ENCODE measurements at places on chromosomes 13 and 19.

GRCh38 chr13:20428666-20429644, 96.7 kb downstream of the CRYL1 start:
- DNase-seq = no peak

DNA sequence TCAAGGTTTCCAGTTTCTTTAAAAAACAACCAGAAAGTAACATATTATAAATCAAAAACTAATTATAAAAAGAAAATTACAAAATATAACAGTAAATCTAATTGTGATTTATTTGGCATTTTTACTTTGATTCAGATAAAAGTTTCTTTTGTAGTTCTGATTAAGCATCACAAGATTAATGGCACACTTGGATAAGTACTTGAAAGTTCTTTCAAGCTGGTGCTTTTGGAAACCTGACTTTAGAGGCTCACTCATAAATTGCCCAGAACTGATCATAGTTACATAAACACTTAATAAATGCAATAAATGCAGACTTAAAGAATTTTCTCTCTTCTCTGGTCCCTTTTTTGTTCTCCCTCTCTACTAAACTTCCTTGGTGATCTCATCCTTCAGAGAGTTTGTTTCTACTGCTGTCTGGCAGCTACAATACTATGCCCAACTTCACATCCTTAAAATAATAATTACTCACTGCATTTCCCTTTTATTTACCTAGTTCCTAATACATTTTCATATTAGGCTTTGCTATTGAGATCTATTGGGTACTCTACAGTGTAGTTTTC, 1417.0 kb downstream of the EFNB2 start:
- DNase-seq = no peak

- no peak for DNase-seq
Measured at GRCh38 chr13:97122381-97122996, 99.6 kb upstream of the MBNL2 start.

- DNase-seq = no peak
Measured at GRCh38 chr13:113034451-113035212, 65.6 kb downstream of the MCF2L start.

DNA sequence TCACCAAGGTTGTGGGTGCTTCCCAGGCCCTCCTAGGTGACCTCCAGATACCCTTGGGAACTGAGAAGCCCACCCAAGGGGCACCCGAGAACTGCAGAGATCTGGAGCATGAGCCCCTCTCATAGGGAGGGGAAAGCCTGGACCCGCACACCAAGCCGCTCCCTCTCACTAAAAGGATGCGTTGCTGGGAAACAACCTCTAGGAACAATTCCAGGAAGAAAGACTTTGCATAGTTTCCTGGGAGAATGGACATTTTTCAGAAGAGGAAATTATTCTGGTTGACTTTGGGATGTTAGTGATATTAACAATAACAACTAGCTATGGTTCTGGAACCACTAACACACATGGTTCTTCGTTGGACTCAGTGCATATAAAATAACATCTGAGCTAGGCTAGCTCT, 64.6 kb downstream of the SLC7A1 start:
- no peak for DNase-seq

- DNase-seq = no peak
Measured at GRCh38 chr19:5623397-5624017, 624 bp downstream of the SAFB start.

- no peak for DNase-seq
Measured at GRCh38 chr13:61084988-61085387, 330.7 kb downstream of the PCDH20 start.

All from HL-60 (cell line).